Stimulated activated CD8-positive, alpha-beta memory T cell treated with anti-CD3 and anti-CD28 coated beads, Interleukin-4, amount 100 ng/mL, for 24 hours (primary cell): ENCODE measurements at places on chromosomes 13 and 19.

DNA sequence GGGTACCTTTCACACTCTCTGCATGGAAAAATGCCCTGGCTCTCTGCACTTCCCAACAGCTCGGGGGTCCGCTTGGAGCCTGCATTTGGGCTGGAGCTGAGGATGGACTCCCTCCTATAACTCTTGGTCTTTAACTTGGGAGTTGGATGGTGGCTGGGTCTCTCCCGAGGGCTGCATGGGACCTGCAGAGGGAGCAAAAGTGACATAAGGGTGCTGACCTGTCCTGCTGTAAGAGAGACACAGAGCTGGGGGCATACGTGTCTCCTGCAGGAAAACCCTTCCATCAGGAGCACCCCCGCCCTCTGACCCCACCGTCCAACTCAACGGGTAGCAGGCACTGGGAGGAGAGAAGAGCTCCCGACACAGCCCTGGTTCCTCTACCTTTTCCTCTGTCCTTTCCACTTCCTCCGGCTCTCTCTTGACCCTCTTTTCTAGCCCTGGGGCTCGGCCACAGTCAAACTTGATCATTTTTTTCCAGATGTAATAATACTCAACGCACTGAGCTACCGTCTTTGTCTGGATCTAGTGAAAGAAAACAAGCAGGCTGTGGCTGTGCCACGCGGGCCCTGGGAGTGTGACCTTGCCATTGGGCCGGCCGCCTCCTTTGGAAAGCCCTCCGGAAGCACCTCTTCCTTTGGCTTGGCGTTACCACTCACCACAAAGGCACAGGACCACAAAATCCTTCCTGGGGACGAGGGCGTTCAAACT is 6.8 kb upstream of the NAPA start:
- DNase-seq, result no peak

DNA sequence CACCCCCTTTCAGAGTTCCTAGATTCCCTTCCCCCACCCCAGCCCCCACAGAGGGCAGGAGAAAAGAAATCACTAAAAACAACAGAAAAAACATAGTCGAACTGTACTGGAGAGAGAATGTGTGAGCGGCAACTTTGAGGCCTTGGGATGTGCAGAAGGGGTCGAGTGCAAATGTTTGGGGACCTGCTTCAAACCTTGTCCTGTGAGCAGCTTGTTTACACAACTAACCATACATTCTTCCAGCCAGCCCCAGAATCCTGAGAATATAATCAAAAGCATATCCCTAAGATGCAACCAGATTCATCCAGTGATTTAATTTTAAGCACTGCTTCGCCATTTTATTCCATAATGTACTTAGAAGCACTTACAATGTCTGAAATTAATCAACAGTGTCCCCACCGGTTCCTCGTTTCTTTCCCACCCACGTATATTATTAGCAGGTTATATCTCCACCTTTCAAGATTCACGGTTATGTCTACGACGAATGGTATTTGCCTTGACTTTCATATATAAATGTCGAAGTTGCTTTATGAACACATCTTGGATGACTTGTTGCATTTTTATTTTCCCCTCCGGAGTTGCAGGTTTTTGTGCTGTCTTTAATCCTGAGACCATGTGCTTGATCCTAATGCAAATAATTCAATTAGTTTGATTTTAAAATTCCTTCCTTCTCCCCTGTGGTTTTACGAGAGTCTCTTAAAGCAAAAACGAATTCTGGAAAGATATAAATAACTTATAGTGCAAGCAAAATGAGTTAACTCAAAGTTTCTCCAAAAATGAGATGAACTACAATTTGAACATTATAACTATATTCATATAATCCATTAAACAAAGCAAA is 107.6 kb downstream of the ZIC5 start:
- no peak for DNase-seq

- DNase-seq, result no peak
These were observed 978.7 kb downstream of the SLITRK5 start for GRCh38 chr13:88649855-88650254.

GRCh38 chr13:97023117-97023516 is 28.8 kb upstream of the OXGR1 start:
- no peak for DNase-seq

DNA sequence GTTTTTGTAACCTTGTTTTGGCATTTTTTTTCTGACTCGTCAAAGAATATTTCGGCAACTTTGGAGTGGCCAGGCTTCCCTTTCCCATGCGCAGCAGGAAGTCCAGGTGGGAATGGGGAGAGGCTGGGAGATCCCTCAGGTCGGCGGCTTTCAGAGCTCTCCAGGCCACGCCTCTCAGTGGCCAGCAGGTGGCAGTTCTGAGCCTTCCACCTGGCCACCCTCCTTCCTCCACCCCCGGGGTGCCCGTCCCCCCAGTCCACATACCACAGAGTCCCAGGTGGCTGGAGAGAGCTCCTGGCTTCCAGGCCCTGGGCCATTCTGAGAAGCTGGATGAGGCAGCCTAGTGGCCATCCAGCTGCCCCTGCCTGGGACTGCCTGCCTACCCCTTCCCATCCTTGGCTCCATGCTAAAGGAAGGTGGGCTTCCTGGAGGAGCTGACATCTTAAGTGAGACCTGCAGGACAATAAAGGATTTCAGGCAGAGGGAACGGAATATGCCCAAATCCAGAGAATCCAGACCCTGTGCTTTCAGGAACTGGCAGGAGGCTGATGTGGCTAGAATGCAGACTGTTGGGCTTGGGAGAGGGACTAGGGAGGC is 46.3 kb downstream of the CCNE1 start:
- peak; percentile 12 for DNase-seq
